ENCODE measurements at places on chromosomes 7 and 10.

DNA sequence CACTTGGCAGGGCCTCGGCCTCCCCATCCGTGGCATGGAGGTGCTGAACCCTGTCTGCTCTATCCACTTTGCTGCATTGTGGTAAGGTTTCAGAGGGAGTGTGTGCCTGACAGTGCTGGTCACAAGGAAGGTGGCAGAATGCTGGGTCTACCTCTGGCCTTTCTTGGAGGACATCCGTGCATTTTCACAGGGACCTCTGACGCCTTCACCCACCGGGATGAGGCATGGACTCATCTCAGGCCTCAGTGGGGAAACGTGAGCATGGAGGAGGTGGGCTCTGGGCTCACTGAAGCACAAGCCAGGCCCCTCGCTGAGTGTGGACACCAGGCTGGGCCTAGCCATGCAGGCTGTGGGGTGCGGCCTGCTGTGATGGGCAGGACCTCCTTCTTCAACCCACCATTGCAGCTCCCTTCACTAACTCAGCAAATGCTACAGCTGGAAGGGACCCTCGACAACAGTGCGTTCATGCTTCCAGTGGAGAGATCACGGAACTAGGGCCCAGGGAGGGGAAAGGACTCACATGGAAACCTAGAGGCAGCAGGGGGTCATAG, 8.6 kb downstream of the TBATA start:
- no peak for DNase-seq

DNA sequence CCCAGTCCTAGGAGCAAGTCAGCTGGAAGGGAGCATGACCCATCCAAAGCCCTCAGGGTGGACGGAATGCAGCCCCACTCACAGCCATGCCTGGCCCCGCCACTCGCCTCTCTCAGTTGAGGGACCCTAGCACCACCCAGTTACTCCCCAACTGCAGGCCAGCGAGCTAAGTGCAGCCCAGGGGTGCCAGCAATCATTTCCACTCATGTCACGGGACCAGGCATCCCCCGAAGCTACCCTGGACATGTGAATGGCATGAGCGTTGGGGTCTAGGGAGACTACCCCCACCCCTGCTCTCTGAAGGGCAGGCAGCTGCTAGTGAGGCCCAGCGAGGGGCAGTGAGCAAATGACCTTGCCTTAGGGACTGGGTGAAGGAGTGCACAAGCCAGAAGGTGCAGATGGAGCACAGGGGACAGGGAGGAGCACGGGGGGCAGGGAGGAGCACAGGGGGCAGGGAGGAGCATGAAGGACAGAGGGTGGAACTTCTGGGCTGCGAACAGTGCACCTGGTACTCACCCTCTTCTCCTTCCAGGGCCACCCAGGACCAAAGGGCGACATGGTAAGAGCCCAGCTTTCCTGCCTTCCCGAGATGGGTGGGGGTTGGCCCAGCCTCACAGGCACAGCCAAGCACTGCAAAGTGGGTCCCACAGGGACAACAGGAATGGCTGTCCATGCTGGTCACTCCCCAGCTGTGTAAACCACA, 87.3 kb downstream of the COL13A1 start:
- no peak for DNase-seq

GRCh38 chr10:3528271-3528670, 256.7 kb downstream of the KLF6 start:
- no peak for DNase-seq

DNA sequence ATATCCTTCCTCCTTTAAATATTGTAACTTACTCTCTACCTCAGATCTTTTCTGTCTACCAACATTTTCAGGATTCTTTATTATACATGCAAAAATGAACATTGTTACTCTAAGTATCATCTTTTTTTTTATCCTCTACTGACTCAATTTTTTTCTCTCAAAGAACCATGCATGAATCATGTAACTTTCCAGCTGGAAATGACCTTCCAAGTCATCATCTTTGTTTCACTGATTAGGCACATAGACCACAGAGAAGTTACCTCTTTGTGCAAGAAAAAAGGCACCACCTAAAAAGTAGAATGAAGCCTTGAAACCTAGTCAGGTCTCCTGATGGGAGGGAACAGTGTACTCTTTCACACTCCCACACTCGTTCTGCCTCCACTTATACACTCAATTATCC, 234.9 kb downstream of the HGF start:
- no peak for DNase-seq

GRCh38 chr10:16195178-16195769, 241.5 kb upstream of the PTER start:
- DNase-seq, result no peak

DNA sequence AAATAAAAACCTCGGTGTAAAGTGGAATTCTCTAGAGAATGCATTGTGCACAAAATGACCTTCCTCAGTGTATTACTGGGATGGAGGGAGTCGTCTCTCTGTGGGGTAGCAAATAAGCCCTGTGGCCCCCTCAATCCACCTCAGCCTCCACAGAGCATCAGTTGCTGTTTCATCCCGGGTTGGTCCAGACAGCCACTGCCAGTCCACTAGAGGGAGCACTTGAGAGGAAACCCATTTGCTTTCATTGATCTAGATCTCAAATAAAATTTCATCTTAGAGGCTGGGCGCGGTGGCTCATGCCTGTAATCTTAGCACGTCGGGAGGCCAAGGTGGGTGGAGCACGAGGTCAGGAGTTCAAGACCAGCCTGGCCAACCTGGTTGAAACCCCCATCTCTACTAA, 1128.7 kb downstream of the CNTNAP2 start:
- no peak for DNase-seq

DNA sequence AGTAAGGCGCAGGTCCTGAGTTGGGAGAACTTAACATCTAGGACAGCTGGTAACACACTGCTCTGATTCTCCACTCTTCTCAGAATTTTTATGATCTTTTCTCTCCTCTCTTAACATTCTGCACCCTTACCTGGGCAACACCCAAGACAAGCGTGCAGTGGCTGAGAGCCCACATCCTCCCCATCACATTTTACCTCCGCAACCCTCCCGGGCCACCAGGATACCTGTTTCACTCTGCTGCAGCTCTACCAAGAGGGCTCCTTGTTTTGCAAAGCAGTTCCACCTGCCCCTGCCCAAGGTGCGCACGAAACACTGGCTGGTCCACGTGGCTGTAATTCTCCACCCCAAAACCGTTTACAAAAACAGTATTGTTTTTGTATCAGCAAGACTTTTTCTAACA, 81.5 kb downstream of the ITIH5 start:
- no peak for DNase-seq

GRCh38 chr10:110420401-110421193, 77.1 kb upstream of the DUSP5 start:
- no peak for DNase-seq

DNA sequence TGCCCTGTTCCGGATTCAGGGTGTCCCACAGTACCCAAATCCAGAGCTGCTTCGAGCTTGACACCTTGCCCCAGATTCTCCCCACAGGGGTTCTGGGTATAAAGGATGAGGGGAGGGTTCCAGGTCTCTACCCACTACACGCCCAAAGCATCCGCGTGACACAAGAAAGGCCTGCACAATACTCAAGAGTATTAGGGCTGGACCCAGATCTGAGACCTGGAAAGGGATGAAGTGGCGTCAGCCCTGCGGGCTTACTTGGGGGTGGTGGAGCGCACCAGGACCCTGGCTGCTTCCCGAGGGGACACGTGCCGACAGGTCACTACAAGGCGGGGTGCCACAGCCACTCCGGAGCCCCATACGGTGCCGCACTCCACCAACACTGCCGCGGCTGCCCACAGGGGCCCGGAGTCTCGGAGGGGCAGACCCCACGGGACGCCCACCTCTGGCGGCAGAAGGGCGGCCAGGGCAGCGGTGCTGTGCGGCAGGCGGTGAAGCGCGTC, 1.3 kb downstream of the TYSND1 start:
- no peak for DNase-seq

DNA sequence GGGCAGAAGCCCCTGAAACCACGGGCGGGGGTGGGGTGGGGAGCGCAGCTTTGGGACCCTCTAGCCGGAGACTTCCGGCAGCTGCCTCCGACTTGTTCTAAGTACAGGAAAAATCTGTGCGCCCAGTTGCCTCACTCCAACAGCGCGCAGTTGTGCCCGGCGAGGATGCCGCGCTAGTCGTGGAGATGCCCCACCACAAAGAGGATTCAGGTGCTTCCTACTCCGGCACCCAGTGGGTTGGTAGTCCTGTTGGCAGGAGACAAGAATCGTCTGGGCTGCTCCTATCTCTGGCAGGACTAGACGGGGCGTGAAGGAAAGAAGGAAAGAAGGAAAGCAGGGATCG, 465 bp upstream of the NPY start:
- no peak for DNase-seq

GRCh38 chr10:78327778-78328591, 294.3 kb downstream of the RPS24 start:
- DNase-seq, result no peak

DNA sequence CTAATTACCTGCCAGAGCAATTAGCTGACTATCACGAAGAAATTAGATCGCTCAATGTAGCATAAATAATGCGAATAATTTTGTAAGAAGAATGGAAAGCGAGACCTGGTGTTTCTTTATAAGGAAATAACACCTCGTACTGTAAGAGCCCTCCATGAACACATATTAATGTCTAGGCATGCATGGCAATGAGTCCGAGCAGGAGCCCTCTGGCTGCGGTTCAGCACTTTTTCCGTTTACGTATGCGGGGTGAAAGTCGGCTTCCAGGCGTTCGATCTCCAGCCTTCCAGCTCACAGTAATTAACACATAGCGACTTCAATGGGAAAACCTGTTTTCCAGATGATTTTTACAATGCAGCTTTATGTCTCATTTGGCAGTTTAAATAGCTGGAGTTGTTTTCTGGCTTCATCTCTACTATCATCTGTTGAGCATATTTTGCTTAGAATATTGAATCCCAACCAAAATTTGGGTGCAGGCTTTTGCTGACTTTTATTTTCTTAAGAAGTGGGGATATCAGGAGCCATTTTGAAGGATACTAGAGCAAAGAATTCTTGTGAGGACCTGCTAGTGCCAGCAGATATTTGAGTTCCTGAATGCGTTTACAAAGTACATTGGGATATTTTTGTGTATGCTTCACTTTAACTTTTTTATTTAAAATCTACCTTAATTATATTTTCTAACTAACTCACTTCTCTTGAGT, 7.2 kb upstream of the SP8 start:
- DNase-seq, result no peak

DNA sequence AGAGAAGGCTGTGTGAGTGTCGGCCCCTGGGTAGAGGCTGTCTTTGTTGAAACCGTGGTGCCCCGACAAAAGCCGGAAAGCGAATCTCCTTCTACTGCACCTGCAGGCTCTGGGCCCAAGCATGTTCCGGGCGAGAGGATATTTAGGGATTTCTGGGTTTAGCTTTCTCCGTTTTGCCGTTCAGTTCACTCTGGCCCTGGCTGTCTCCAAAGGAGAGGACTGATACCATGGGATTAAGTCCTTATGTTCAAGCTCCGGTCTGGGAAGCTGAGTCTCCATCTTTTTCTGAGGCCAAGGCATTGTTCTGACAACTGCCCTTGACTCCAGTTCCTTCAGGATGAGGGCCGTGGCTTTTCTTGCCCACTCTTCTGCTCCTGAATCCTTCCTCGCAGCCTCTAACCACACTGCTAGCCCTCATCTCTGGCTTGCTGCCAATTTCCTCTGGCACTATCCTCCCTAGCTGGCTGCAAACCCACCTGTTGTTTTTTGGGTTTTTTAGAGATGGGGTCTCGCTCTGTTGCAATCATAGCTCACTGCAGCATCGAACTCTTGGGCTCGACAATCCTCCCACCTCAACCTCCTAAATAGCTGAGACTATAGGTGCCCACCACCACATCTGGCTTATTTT, 206.8 kb downstream of the SKIDA1 start:
- DNase-seq, result no peak

DNA sequence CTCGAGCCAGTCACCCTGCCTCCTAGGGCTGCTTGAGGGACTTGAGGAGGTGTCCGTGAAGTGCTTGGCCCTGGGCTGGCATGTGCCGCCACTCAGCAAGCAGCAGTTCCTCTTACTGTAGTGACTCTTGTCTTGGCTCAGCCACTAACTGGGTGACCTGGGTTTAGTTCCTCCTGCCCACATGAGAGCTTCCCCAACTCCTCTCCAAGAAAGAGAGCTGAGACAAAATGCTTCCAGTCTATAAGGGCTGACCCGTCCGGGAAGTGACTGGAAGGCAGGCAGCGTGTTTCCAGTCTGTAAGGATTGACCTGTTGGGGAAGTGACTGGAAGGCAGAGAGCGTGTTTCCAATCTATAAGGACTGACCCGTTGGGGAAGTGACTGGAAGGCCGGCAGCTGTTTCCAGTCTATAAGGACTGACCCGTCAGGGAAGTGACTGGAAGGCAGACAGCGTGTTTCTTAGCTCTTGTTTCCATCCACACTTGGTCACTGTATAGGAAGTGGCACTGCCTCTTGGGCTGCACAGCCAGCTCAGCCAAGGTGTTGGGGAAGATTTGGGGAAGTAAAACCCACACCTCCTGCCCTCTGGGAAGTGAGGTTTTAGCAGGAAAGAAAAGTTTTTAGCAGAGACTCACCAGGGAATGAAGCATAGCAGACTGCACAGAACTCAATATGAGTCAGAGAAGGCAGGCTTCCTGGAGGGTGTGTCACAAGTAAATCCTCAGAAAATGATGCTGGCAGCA, 53.3 kb upstream of the PPIF start:
- DNase-seq, result peak; percentile 71

- DNase-seq, result no peak
These were observed 1.1 kb downstream of the TRIM8 start for GRCh38 chr10:102645388-102645740.

GRCh38 chr10:14751014-14751896, 23.4 kb downstream of the FAM107B start:
- no peak for DNase-seq

DNA sequence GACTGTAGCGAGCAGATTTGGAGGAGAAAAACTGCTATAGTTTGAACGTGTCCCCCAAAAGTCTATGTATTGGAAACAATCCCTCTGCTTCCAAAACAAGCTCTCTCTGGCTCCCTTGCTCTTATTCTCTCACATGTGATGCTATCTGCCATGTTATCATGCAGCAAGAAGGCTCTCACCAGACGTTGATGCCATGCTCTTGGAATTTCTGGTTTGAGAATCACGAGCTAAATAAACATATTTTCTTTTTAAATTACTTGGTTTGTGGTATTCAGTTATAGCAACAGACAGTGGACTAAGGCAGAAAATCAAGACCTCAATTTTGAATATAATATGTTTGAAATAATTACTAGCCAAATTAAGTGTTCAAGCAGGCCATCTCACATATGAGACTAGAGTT, 17.5 kb upstream of the GNAT3 start:
- no peak for DNase-seq

All from GF-D8 (cell line).